ENCODE measurements at places on chromosomes 7 and 10. TPM values are rescaled to one million over a fixed set of nuclear protein-coding genes. Genes with fewer than 3 reads are reported as not detected.

Gene OR9A2
- 0.49 TPM for total RNA-seq

Gene PNLIPRP2
- not detected for total RNA-seq

Gene NMT2
- 47.9 TPM for total RNA-seq

Gene GIMAP4
- total RNA-seq: 4.7 TPM

Gene NPTX2
- total RNA-seq: 6.1 TPM

Gene ELN
- 11.3 TPM for total RNA-seq

Gene SEMA3C
- 327 TPM for total RNA-seq

Gene WASHC2C
- total RNA-seq: 35.9 TPM

Gene FOXI2
- total RNA-seq: not detected

Gene NANOS1
- total RNA-seq: 5.2 TPM

Gene CLRN3
- total RNA-seq: not detected

Gene EPO
- total RNA-seq: not detected

Gene AEBP1
- 7.9 TPM for total RNA-seq

Gene PNLIPRP1
- total RNA-seq: not detected

Gene PRXL2A
- total RNA-seq: 68.6 TPM

Gene SPDYE18
- total RNA-seq: 1.2 TPM

Gene COL28A1
- 0.74 TPM for total RNA-seq

Gene PDE6C
- total RNA-seq: not detected

Gene UPK3BL2
- total RNA-seq: 3.2 TPM

Gene LIPM
- total RNA-seq: not detected

Gene TMEM229A
- 0.74 TPM for total RNA-seq

Gene LRRN3
- 87.5 TPM for total RNA-seq

Gene HHEX
- total RNA-seq: 2.0 TPM

Gene LFNG
- 6.6 TPM for total RNA-seq

Gene LEP
- not detected for total RNA-seq

Gene ETV1
- 34.4 TPM for total RNA-seq

Gene RPEL1
- not detected for total RNA-seq

Gene MARVELD1
- total RNA-seq: 3.0 TPM

Gene CH25H
- total RNA-seq: 0.25 TPM
